Camera-type eye (tissue), 1 donor: ENCODE measurements at places on chromosomes 16 and 17. TPM values are rescaled to one million over a fixed set of nuclear protein-coding genes. Genes with fewer than 3 reads are reported as not detected.

Gene ETV4
- total RNA-seq, result 1.1 TPM

Gene CCDC200
- not detected for total RNA-seq

Gene APOH
- total RNA-seq, result not detected

Gene KRTAP4-6
- total RNA-seq, result not detected

Gene WSCD1
- 87.2 TPM for total RNA-seq

Gene TPSB2
- total RNA-seq, result 5.2 TPM

Gene CA4
- 10.4 TPM for total RNA-seq

Gene PROCA1
- 5.4 TPM for total RNA-seq
